Activated CD8-positive, alpha-beta memory T cell treated with anti-CD3 and anti-CD28 coated beads, Interleukin-2, amount 50 U/mL, for 48 hours (primary cell): ENCODE measurements at places on chromosomes 7 and 10.

- no peak for DNase-seq
Measured at GRCh38 chr7:155811895-155812761, at the start of gene SHH. Gene SHH (minus strand): TSS chr7:155812463. CDS start chr7:155812122, 341 bp downstream.

- DNase-seq: no peak
Measured at GRCh38 chr7:66634816-66635215, 6.1 kb downstream of the KCTD7 start.

GRCh38 chr7:117124591-117125220 lies 171.4 kb downstream of the ST7 start:
- peak; percentile 85 for DNase-seq

DNA sequence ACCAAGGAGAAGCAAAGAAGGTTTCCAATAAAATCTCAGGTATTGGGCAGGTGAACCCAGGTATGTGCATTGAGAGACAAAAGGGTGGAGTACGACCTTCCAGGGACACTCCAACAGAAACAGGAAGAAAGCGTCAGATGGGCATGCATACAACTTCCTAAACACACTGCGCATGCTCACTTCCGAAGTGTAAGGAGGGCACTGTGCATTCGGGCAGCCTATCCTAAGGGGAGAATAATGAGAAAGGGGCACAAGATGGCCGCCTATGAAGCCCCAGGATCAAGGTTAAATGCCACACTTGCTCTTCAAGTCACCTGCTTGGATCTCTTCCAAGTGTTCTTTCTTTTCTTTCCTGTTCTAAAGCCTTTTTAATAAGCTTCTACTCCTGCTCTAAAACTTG lies 39.4 kb upstream of the PRSS1 start:
- no peak for DNase-seq

- no peak for DNase-seq
Measured at GRCh38 chr10:54434782-54435181, 366.2 kb downstream of the PCDH15 start.

- DNase-seq: peak; percentile 47
Measured at GRCh38 chr7:139623518-139623917, 100.0 kb downstream of the CLEC2L start.

- peak; percentile 56 for DNase-seq
Measured at GRCh38 chr7:29565982-29566746, 2.5 kb downstream of the PRR15 start.

- peak; percentile 85 for DNase-seq
Measured at GRCh38 chr10:62681211-62681940, 123.1 kb upstream of the ADO start.

DNA sequence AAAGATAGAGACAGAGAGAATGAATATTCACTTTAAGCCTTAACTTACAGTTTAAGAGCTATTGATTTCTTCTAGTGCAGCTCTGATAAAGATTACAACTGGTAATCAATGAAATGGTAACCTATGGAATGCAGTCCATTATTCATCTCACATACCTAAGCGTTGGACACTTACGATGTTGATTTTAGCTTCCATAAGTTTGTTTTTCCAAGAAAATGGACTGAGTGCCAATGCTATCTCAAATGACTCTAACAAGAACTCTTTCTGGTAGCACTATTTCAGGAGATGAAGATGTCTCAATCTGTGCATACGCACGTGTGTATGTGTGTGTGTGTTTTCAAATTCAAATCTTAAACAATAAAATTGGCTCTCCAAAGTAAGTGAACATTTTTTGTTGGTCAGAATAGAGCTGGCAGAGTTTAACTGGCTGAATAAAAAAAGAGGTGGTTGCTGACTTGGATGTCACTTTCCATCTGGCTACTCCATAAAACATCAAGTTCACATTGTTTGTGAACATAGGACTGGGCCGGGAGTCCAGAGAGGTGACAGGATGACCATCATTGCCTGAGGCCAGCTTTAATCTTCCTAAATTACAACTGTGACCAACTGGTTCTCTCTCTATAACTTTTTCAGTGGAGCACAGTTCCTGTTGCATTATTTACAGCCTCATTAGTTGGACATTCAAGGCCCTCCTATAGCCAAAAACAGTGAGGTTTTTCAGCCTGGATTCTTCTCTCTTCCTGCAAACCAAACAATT lies 106.9 kb upstream of the CSTF2T start:
- DNase-seq: no peak

GRCh38 chr10:34168439-34168838 lies 646.7 kb downstream of the PARD3 start:
- DNase-seq: no peak

- DNase-seq: no peak
Measured at GRCh38 chr10:102546606-102547320, 43.0 kb downstream of the SUFU start.

DNA sequence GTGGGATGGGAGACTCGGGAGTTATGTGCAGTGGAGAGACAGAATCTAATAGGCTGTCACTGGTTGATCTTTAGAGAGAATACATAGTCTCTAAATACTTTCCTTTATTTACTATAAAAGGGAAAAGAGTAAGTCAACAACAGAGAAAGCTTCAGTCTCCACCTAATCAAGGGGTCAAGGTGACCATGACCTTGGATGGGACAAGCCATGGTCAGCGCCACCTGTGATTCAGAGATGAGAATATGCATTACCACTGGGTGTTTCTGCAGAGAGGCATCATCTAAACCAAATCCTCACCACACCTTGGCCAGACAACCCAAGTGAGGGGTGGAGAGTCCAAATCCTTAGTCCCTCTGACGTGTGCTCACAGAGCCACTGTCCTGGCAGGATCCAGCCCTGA lies 39.9 kb downstream of the TNS3 start:
- no peak for DNase-seq

GRCh38 chr10:69800109-69800508 lies 1.6 kb upstream of the COL13A1 start:
- no peak for DNase-seq
